ENCODE measurements at places on chromosomes 6 and 20.

GRCh38 chr6:89834884-89835792, 5.5 kb downstream of the CASP8AP2 start:
- DNase-seq = no peak

- DNase-seq = no peak
Measured at GRCh38 chr6:1403851-1404712, 14.7 kb downstream of the FOXF2 start.

GRCh38 chr20:10558635-10559187, 115.1 kb downstream of the JAG1 start:
- DNase-seq = no peak

- DNase-seq = no peak
Measured at GRCh38 chr6:135953818-135954217, 102.3 kb downstream of the PDE7B start.

- no peak for DNase-seq
Measured at GRCh38 chr20:3071266-3071609, 182 bp upstream of the OXT start.

GRCh38 chr20:19964289-19965265, 52.6 kb upstream of the NAA20 start:
- DNase-seq = peak; percentile 2

GRCh38 chr6:31355583-31355948, 1.4 kb downstream of the HLA-B start:
- no peak for DNase-seq

GRCh38 chr6:116411284-116411623, 40.5 kb downstream of the DSE start:
- DNase-seq = no peak

DNA sequence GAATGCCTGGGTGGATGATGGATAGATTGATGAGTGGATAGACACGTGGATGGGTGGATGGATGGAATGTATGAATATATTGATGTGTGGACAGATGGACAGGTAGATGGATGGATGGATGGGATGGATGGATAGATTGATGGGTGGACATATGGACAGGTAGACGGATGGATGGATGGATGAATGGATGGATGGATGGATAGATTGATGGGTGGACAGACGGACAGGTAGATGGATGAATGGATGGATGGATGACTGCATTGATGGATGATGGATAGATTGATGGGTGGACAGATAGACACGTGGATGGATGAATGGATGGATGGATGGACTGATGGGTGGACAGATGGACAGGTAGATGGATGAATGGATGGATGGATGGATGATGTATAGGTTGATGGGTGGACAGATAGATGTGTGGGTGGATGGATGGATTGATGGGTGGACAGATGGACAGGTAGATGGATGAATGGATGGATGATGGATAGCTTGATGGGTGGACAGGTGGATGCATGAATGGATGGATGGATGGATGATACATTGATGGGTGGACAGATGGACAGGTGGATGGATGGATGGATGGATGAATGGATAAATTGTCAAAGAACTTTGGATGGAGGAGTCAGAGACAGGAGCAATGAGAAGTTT, 171.4 kb upstream of the AFDN start:
- no peak for DNase-seq

DNA sequence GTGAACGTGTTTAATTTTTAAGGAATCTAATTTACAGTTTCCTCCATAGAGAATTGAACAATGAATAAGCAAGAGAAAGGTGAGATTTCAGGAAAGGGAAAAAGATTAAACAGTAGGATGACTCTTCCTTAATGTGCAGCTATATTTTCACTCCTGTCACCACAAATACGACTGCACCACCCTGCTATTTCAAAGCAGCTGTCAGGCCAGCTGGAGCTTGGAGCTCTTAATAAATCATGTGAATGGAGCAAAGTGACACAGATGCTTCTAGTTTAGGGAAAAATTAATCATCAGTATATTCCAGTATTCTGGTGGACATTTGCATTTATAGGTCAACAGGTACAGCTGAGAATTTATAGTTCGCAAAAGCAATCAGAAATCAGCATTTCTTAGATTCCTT, 56.5 kb upstream of the PKIB start:
- DNase-seq = no peak

- DNase-seq = no peak
Measured at GRCh38 chr6:139708337-139709199, 334.1 kb upstream of the CITED2 start.

- no peak for DNase-seq
Measured at GRCh38 chr6:47722194-47722593, 23.8 kb downstream of the ADGRF4 start.

GRCh38 chr20:17836303-17836861, 132.2 kb downstream of the SNX5 start:
- DNase-seq = no peak

DNA sequence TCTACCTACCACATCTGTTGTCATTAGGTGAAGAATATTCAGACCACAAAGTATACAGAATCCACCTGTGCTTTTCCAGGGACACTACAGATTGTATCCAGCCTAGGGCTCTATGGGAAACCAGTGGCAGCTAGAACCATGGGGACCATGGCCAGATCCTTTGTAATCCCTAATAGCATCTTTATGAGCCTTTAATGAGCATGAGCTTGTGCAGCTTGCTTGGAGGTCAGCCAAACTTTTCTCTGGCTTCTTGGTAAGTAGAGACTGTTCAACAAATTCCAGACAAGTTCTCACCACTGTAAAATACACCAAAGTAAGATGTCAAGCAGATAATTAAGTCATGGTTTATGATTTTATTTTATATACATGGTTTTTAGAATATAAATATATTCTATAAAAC, 301.6 kb upstream of the ADGRB3 start:
- peak; percentile 1 for DNase-seq

DNA sequence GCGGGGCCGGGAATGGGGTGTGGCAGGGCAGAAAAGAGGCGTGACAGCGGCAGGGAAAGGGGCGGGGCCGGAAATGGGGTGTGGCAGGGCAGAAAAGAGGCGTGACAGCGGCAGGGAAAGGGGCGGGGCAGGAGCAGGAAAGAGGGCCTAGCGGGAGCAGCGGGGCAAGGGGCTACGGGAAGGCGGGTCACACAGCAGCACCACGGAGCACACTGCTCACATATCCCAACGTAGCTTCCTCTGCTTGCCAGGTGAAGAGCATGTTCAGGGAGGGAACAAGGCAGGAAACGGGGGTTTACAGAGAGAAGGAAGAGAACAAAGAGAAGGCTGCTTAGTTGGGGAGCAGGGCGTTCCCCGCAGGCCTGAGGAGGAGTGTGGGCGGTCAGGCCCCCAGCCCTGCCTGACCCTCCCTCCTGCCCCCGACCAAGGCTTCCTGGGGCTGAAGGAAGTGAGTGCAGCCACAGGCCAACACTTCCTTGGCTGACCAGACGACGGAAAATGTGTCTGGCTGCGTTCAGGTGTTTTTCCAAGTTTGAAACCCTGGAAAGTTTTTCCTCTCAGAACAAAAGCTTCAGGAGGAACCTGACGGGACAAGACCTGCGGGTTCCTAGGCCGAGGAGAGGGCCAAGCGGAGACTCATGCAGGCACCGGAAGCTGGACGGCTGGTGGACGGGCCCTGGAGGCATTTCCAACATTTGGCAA, 13.8 kb downstream of the UCKL1 start:
- DNase-seq = no peak

DNA sequence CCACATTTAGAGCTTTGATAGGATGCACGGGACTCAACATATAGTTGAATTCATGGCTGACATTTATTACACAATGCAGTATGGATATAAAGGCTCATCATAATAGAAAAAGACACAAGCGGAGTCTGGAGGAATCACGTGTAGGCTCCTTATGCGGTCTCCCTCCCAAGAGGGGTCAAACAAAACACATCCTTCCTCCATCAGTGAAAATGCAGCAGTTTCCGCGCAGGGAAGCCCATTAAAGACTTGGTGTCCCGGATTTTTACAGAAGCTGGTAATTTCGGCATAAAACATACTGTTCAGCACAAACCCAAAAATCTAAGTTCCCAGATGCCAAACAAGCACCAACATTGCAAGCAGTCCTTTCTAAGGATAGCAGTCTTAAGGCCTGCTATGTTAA, 1.1 kb downstream of the USP45 start:
- DNase-seq = no peak

DNA sequence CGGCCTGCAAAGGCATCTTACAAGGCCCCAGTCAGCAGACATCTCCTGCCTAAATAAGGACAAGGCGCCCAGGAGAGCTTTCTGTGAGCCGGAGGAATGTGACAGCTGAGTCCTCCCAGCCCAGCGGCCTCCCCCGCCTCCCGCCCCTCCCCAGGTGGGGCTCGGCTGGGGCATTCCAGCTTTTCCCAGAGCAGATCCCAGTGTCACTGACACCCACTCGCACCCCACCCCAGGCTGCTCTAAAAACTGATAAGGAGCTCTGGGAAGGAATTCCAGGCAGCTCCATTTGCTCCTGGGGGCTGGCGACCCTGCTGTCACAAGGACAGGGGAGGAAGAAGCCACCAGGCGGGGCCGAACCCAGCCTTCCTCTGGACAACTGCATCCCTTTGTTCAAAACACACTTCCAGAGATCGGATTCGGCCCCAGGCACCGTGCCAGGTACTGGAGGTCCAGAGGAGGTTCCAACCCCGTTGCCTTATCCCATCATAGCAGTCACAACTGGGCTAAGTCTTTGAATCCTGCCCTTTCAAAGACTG, 49.7 kb downstream of the JPH2 start:
- DNase-seq = no peak

DNA sequence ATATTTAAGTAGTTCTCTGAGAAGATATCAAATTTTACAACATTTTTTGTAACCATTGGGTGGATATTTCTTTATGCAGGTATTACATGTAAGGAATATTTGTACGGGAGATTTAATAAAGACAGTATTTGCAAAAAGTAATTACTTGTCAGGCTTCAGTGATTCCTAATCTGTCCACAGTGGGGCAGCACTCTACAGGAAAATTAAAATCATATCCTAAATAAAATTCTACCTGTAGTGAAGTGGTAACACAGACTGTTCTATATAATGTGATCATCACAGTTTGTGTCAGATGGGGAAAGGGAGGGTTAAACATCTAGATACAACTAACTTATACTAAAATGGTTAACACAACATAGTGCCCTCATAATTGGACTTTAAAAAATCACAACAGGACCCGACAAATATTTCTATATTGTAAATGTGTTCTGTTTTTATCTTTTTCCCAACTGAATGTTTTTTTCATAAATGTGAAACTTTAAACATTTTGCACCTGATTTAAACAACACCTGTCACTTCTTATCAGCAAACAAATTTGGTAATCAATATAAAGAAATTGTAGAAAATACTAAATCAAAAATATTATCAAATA, 145.6 kb upstream of the MANEA start:
- DNase-seq = no peak

DNA sequence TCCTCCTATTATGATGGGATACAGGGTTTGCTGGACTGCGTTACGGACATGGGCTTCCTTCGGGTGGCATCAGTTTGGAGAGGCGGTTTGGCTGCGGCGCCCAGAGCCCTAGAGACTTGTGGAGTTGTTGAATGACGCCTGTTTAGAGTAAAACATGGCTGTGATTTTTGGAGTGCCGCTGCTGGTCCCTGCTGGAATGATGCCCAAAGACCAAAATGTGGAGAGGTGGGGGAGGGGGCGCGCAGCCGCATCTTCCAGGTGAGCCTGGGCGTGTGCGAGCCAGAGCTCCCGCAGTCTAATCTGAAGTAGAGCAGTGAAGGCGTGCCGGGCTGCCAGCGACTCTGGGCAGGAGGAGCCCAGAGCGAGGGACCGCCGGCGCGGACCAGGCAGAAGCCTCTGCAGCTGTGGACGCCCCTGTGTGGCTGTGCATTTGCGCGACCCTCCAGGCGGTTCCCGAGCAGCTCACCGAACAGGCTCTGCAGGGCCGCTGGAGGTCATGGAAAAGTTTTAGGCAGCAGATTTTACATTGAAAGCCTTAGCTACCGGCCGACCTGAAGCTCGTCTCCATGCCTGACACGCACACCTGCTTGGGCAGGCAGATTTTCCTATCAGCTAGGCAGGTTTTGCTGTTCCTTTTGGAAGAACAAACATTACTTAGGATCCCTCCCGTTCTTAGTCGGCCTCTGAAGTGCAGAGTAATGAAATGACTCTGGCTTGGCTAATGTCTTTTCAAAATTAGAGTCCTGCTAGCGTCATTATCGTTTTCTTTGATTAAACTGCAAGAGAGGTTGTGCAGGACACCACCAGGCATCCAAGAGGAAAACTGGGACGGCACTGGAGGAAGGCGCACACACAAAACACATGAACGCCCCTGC, 298.2 kb downstream of the PHACTR1 start:
- no peak for DNase-seq

GRCh38 chr6:33894438-33894837, 90.6 kb upstream of the MLN start:
- DNase-seq = no peak

DNA sequence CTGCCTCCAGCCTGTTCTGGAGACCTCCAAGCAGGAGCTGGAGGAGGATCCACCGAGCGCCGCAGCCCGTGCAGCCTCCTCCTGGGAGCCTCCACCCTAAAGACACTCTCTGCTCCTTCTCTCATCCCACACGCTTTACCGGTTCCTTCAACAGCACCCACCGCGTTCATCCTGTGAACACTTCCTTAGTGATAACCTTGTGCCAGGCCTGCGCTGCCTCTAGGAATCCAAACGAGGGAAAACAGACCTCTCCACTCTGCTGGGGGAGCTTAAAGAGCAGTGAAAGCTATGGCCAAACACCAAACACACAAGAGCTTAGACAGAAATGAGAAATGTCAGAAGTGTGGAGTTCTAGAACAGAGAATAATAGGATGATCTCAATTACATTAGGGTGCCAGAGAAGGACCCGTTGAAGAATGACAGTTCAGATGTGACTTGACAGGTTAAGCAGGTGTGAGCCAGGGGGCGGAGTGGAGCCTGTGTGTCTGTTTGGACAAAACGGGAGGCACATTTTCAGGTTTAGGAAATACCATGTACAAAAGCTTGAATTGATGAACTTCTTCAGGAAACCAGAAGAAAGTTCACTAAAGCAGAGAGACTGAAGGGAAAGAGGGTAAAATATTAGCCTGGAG, 28.5 kb upstream of the HLA-DRB5 start:
- DNase-seq = no peak

DNA sequence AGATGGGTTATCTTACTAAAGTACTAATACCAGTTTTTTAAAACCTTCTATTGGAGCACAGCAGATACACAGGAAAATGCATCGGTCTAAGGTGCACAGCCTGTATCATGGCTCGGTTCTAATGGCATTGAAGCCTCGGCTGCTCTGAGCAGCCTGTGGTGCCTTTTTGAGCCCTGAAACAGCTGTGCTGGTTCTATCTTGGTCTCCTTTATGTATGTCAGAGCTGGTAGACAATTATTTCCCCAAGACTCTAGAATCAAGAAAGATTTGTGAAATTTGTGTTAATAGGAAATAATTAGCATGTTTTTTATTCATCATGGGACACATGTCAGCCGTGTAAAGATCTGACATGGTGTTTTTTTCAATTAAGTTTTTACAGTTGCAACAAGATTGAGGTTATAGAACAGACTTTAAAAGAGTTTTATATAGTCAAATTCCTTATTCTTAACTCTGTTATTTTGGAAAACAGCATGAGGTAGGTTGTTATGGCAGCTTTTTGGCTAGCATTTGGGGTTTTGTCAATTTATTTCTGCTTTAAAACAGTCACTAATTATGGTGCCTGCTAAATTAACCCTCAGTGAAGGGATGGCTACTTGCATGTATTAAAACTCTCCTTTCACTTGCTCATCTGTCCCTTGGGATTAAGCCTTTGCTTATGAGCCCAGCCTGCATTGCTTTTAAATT, 40.3 kb upstream of the C20orf144 start:
- DNase-seq = no peak

Data from NCI-H2029 treated with DMSO at 0.1 percent for 48 hours (cell line).